Stimulated activated CD8-positive, alpha-beta memory T cell treated with anti-CD3 and anti-CD28 coated beads, Interleukin-7, amount 100 ng/mL, for 1 hour (primary cell): ENCODE measurements at places on chromosomes 3 and 15.

DNA sequence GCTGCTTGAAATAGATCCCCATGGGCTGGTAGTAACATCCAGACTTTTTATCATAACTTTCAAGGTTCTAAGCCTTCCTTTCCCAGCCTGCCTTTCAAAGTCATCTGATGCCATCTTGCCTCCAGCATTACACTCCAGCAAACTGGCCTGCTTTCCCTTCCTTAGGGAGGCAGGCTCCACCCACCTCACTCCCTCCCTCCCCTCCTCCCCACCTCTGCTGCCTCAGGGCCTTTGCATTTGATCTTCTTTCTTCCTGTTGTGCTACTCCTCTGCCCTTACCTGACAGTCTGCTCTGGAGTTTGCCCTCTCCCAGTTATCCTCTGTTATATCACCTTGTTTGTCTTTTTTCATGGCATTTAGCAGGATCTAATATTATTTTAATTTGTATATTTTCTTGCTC is 319.5 kb downstream of the KCNH8 start:
- no peak for DNase-seq

DNA sequence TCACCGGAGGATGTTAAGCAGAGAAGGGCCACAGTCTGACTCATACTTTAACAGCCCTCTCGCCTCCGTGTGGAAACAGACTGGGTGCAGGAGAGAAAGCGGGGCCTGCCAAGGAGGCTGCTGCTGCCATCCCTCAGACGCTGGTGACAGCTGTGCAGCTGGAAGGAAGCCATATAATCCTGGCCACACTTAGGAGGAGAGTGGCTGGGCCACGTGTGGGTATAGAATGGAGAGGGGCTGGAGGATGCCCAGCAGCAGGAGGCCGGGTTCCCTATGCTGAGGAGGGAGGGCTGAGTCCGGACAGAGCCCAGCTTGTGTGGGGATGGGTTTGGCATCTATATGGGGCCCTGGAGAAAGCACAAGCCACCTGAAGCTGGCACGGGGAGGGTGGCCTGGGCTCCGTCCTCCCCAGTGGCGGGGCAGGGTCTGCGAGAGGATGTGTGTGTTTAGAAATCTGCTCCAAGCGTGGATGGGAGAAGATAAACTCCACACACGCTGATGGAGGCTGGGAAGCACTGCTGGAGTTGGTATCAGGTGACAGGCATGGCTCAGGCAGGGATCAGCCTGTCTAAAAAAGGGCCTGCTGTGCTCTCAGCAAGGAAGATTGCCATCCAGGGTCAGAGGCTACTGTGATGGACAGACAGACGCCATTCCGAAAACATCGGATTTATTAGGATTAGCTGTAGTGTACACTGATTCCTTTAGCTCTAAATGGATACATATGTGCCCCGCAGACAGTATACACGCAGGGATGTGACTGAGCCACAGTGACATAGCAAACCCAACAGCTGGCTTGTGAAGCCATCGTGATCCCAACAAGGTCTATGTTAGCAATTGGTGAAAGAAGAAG is 15.9 kb downstream of the ABTB1 start:
- DNase-seq: no peak

- no peak for DNase-seq
These were observed 121.8 kb downstream of the CTNNB1 start for GRCh38 chr3:41320953-41321641.

DNA sequence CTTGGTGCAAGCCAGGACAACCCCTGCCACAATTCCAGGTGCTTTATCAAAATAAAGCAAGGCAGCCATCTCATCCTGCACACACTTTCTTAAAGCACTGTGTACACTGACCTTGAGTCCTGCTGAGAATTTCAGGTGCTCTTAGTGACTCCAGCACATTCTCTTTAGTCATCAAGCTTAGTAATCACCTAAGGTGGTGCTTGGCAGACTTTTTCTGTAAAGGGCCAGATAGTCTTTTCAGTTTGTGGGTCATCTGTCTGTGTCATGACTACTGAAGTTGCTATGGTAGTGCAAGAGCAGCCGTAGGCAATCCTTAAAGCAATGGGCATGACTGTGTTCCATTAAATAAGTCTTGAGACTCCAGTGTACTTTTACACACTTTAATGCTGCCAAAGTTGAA is 36.4 kb downstream of the RIOX2 start:
- DNase-seq: no peak

DNA sequence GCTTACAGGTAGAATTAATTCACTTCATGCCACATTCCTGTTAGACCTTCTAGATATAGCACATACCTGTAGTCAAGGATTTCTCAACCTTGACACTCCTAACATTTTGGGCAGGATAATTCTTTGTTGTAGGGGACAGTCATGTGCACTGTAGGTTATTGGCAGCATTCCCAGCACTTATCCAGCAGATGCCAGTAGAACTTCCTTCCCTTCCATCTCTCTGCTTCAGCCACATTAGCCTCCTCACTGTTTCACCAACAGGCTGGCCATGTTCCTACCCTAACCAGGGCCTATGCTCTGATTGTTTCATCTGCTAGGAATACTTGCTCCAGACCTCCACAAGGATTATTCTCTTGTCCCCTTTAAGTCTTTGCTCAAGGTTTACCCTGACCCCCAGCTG is 68.0 kb upstream of the STAC start:
- DNase-seq: no peak

DNA sequence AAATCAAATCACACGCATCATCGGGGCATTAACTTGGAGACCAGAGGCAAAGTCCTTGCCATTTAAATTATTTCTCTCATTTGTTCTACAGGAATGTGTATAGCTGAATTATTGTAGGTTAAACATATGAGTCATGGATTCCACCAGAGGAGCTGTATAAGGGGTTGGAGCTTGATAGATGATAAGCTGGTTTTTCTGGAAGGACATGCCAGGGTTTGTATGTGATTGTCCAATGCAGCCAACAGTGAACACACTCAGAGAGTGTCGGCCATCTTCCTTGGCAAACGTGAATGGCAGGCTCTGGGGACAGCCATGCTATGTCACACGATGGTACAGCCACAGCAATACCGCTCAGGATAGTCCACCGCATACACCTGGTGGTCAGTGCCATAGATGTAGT is 25.1 kb downstream of the SSUH2 start:
- no peak for DNase-seq

GRCh38 chr3:98171071-98171470 is 4.6 kb downstream of the OR5H15 start:
- DNase-seq: no peak

GRCh38 chr15:83613714-83614113 is 40.2 kb upstream of the ADAMTSL3 start:
- no peak for DNase-seq

DNA sequence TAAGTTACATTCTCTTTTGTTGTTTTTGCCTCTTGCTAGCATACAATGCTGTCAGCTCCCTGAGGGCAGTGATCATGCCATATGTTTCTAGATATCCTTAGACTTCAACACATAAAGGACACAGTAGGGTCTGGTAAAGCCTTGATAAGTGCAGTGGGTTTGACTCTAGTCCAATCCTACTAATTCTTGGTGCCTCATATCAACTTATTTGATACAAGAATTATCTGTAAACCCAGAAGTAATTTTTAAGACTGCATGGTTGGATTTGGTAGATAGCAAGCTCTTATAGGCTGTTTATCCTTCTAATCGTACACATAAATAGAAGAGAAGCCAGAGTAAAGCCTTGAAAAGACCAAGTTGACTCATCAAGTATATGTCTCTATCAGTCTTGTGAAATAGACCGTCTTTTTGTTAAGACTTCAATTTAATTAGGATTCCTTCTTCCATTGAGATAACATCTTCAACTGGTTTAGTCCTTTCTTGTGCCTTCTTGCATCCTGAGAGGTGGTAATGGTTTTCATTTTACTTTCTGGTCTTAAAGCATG is 265.6 kb upstream of the CDIN1 start:
- no peak for DNase-seq

DNA sequence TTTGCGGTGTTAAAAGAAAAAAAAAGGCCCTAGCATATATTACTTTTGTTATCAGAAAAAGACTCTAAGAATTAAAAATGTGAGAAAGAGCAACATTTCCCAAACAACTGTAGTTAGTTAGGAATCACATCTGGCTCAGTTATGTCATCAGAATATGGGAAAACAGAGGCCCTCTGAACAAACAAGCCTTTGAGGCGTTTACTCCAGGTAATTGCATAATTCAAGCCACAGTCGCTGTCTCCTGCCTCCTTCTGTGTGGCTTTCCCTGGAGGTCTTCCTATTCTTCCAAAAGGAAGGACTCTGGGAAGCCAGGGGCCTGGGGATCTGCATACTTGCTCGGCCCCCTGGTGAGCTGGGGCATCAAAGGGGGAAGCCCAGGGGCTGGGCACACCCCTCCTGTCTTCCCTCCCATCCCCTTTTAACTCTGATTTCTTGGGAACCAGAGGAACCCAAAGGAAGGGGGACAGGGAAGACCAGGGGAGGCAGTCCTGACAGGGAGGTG is 3.7 kb upstream of the FAM107A start:
- DNase-seq: no peak

DNA sequence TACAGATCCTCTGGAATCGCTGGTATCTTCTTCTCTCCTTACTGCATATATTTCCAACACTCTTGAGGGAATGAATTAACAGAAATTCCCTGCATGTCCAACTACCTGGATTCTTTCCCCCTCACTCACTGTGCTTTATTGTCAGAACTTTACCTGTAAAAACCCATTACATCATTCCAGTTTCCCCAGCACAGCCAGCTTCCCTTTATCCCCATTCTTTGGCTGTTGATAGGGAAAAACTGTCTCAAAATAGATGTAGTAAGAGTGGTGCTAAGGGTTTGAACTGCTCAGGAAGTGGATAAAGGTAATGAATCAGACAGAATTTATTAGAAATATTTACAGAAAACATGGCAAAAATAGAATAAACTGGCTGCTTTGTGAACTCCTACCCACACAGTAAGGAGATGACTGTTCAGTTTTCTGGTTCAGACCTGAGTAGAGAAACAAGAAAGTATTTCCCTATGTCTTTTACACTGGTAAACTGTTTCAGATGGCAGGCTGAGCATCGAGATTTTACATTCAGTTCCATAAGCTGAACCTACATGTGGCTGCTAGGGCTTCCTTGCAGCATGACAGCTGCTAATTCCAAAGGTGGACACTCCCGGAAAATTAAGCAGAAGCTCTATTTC is 188.4 kb downstream of the CPNE4 start:
- no peak for DNase-seq

- DNase-seq: no peak
These were observed 501 bp downstream of the NDN start for GRCh38 chr15:23686466-23687142.

DNA sequence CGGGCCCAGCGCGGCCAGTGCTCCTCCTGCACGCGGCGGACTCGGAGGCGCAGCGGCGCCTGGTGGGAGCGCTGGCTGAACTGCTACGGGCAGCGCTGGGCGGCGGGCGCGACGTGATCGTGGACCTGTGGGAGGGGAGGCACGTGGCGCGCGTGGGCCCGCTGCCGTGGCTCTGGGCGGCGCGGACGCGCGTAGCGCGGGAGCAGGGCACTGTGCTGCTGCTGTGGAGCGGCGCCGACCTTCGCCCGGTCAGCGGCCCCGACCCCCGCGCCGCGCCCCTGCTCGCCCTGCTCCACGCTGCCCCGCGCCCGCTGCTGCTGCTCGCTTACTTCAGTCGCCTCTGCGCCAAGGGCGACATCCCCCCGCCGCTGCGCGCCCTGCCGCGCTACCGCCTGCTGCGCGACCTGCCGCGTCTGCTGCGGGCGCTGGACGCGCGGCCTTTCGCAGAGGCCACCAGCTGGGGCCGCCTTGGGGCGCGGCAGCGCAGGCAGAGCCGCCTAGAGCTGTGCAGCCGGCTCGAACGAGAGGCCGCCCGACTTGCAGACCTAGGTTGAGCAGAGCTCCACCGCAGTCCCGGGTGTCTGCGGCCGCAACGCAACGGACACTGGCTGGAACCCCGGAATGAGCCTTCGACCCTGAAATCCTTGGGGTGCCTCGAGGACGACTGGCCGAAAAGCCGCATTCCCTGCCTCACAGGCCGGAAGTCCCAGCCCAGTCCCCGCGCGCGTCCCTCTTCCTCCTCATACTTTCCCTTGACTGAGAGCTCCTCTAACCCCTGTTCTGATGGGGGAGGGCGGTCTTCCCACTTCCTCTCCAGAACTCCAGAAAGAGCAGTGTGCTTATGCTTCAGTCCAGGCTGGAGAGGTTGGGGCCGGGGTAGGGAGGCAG is 1.4 kb upstream of the IL17RC start:
- DNase-seq: no peak

DNA sequence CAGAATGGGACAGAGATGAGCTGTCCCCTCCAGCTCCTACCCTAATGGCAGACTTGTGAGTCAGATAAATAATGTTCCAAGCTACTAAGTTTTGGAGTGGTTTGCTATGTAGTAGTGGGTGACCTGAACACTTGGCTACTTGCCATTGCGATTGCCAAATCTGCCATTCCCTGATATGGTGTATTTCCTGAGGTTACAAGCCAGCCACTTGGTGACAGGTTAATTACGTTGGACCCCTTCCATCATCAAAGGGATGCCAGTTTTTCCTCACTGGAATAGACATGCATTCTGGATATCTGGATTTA is 33.6 kb downstream of the MORF4L1 start:
- DNase-seq: no peak

DNA sequence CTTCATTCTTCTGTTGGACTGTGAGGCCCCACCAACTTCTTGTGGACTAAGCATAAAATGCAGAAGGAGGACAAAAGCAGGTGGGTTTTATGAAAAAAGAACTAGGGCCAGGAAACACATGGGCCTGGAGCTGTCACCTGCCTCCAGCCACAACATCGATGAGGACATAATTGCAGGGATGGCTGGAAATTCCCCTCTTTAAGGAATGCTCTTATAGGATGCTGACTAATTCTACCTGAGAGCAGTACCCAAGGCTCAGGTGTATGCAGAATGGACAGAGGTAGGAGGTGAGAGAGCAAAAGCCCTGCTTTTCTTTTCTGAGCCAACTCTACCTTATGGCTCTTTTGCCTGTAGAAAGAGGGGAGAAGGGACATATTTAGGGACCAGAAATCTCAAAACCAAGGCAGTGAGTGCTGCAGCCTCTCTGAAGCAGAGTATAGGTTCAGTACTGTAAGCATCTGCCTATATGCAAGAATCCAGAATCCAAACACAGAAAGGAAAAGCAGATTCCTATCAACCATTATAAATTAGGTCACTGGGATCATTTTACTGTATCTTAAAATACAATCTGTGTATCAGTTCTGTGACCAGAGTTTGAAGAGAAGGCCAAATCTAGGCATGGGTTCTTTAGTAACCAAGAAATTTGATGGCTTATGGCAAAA is 205.3 kb upstream of the WNT5A start:
- no peak for DNase-seq

GRCh38 chr15:69067296-69067695 is 52.8 kb downstream of the NOX5 start:
- no peak for DNase-seq

DNA sequence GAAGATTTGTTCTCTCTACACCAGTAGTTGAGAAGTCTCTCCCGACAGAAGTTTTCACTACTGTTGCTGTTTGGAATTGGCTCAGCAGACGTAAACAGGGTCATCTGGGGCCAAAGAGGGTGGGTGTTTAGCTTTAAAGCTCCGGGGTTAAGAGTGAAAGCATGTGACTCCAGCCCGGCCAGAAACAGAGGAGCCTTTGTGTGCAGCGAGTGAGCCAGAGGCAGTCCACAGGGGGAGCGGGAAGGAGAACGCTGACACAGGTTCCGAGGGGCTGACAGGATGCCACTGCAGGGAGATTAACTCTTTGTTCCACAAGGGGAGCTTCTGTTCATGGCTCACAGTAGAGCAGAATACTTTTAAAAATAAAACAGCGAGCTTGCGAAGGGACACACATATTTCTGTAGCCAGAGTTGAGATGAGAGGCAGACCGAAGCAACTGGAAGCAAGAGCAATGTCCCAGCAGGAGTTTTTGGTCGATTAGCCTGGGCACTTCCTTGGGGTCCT is 26.9 kb downstream of the BMF start:
- no peak for DNase-seq

GRCh38 chr3:94616833-94617232 is 554.0 kb downstream of the NSUN3 start:
- no peak for DNase-seq
